Calu3 (cell line): ENCODE measurements at places on chromosomes 16 and 17.

DNA sequence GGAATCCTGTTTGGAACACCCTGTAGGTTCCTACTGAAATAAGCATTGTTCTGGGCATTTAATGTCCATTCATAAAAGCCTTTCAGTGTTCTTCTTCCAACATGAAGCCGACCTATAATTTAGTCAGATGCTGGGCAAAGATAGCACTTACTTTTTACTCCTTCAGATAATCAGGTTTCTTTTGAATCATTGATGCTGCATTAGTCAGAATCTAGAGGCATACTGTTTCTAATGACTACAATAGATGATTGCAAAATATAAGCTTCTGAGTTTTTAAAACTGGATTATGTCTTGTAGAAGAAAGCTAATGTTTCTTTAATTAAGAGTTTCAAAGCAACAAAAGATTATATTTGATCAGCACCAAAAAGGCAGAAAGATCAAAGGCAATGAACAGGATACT is 16.0 kb downstream of the MMD start:
- no peak for DNase-seq

- DNase-seq: no peak
These were observed 29.1 kb downstream of the BAHCC1 start for GRCh38 chr17:81424151-81425017.

- DNase-seq: no peak
These were observed 233.4 kb upstream of the NLRP1 start for GRCh38 chr17:5817475-5818395.

GRCh38 chr16:68332411-68333121 is 21.7 kb downstream of the PRMT7 start:
- DNase-seq: no peak

GRCh38 chr17:59620518-59621259 is 994 bp downstream of the CLTC start:
- DNase-seq: peak; percentile 23

- no peak for DNase-seq
These were observed 18.3 kb upstream of the RASD1 start for GRCh38 chr17:17514361-17514992.

GRCh38 chr16:79776243-79776847 is 175.8 kb upstream of the MAF start:
- DNase-seq: no peak

- DNase-seq: no peak
These were observed 18.4 kb downstream of the ZNF668 start for GRCh38 chr16:31055613-31056012.

GRCh38 chr16:10180771-10181163 is 1.5 kb downstream of the GRIN2A start:
- peak; percentile 52 for DNase-seq

DNA sequence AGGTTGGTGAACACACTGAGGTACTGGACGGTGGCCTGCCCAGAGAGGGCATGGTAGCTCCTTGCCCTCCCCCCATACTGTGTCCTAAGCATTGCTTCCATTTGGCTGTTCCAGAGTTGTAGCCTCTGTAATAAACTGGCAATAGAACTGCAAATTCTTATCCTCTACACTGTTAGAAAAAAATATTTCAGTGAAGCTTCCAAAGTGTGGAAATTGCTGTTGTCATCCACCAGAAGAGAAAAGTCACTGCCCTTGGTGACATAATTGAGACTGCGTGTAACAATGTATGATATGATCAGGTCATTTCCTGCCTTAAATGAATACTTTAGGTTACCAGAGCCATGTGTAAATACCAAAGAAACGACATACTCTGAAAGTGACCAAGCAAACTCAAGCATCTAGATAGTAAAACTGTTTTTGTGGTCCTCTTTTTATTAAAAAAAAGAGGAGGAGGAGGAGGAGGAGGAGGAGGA is 65.9 kb downstream of the CEP95 start:
- no peak for DNase-seq

DNA sequence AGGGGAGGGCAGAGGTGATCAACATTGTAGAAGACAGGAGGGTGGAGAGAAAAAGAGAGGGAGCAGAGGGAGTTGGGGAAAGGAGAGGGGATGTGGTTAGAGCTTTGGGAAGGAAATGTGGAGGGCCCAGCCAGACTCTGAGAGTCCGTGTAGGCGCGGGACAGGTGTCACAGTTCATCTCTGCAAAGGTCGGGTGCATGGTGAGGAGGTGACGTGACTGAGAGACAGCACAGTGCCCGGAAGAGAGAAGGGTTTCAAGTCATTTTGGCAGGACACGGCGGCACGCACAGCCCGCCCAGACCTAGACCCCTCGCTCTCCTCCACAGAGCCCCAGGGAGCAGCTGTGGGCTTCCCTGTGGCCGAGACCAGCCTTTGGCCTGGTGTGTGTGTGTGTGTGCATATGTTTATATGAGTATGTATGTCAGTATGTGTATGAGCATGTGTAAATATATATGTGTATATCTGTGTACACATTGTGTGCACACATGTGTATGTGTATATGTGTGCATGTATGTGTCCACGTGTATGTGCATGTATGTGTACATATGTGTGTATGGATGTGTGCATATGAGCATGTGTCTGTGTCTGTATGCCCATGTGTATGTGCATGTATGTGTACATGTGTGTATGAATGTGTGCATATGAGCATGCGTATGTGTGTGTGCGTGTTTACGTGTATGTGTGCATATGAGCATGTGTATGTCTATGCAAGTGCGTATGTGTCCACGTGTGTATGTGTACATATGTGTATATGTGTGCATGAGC is 104.6 kb downstream of the SEC14L1 start:
- DNase-seq: no peak

- peak; percentile 38 for DNase-seq
These were observed 53.3 kb upstream of the BCAR1 start for GRCh38 chr16:75304521-75305363.

- DNase-seq: no peak
These were observed 118.6 kb upstream of the TNRC6C start for GRCh38 chr17:77839698-77840512.

DNA sequence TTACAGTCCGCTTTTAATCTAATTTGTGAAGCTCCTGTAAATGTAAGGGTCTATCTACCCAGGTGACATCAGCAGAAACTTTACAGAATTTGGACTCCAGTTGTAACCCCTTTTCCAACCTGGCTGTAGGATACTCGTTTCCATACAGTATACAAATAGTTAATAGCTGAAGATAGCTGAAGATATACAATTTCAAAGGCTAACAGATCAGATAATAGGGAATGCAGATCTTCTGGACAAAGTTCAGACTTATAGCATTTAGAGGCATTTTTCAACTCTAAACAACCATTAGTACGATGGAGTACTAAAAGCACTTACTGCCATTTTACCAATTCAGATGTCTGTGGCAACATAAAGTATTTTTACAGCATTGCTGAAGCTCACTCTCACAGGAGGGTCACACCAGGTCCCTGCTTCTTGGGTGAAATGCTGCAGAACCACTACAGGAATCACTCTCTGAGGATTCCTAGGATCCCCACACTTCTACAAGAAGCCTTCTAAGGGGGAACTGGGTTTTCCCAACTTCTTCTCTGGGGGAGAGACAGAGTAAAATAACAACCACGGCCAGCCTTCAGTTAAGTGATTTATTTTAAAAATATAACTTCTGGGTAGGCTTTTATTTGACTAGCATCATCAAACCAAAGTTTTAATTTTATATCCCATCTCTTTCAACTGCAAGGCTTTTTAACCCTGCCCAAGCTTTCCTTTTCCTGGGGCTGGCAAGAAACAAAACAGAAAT is 2.9 kb downstream of the VEZF1 start:
- no peak for DNase-seq

DNA sequence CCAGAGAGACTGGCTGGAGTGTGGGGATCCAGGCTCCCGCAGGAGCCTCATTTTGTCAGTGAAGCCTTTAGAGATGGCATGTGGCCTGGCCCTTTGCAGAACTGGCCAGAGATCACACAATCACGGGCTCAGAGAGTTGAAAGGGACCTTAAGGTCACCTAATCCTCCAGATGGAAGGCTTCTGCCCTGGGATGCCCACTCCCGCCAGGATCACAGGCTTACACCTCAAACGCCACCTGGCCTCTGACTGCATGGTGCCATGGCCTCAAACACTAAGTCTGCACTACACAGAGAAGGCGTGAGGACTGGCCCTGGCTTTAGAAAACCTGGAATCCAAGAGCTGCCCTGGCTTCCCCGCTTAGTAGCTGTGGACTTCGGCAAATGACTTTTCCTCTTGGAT is 306.8 kb upstream of the CCL2 start:
- no peak for DNase-seq

GRCh38 chr17:50027172-50027880 is 28.6 kb upstream of the ITGA3 start:
- DNase-seq: peak; percentile 97

DNA sequence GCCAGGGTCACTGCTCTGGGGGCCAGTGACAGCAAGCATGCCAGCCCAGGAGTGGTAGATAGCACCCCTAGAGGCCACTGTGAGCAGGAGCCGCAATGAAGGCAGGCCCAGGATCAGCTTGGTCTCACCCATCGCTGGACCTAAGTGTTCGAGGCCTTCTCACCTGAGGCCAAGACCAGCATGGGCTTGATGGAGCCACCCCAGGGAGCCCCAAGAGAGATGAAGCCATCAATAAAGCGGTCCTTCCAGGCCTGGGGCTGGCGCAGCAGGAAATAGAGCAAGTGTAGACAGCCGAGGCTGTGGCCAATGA is 1.8 kb downstream of the LCAT start:
- DNase-seq: peak; percentile 59

DNA sequence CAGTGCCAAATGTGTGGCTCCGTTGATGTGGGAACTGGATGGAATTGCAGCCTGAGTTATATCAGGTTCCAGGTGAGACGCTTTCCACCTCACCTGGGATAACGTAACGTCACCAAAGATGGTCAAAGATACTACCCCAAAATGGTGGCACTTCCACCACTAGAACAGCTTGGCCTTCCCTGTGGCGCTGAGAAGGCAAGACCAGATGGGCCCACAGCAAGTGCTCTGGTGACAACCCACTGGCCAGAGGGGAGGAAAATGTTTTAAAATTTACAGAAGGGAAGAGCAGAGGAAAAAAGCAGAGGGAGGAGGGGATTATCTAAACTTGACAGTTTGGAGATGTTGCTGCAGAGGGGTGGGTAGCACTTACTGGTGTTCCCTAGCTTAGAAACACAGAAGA is 7.5 kb upstream of the ITGA2B start:
- DNase-seq: no peak

DNA sequence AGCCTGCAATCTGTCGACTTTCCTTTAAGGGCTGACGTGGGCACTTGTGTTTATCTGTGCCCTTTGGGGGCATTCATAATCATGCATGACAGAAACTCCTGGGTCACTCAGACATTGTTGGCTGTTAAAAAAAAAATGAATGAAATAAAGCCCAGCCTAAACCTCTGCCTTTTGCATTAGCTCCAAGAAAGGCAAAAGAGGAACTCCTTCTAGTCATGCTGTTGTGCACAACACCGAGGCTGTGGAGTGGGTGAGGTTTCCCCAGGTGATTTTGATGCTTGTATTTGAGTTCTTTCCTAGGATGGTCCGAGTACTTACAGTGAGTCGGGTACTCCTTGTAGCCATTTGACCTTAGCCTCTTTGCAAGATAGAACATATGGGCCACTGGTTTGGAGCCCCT is 49.6 kb upstream of the IRX6 start:
- no peak for DNase-seq

- peak; percentile 95 for DNase-seq
These were observed 24.0 kb downstream of the LLGL2 start for GRCh38 chr17:75549246-75550138.

GRCh38 chr16:1895949-1896675 is 22.1 kb downstream of the HS3ST6 start:
- DNase-seq: no peak

GRCh38 chr17:81056312-81056711 is 21.4 kb downstream of the BAIAP2 start:
- DNase-seq: no peak

DNA sequence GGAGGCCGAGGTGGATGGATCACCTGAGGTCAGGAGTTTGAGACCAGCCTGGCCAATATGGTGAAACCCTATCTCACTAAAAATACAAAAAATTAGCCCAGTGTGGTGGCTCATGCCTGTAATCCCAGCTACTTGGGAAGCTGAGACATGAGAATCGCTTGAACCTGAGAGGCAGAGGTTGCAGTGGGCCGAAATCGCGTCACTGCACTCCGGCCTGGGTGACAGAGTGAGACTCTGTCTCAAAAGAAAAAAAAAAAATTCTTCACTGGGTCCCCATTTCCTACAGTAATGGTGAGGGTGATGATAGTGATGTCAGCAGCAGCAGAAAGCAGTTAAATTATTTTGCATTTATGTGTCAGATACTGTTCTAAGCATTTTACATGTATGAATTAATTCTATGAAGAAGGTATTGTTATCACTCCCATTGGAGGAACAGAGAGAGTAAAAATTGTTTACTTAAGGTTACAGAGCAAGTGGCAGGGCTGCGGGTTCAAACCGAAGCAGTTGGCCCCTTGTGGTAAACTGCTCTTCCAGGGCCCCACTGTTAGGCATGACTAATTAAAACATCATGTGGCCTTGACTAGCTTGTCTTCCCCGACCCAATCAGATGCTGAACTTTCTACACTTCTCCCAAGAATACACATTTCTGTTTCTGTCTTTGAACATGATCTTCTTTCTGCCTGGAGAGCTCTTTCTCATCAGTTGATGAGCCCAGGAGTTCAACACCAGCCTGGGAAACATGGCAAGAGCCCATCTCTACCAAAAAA is 45.8 kb downstream of the STAT3 start:
- no peak for DNase-seq

DNA sequence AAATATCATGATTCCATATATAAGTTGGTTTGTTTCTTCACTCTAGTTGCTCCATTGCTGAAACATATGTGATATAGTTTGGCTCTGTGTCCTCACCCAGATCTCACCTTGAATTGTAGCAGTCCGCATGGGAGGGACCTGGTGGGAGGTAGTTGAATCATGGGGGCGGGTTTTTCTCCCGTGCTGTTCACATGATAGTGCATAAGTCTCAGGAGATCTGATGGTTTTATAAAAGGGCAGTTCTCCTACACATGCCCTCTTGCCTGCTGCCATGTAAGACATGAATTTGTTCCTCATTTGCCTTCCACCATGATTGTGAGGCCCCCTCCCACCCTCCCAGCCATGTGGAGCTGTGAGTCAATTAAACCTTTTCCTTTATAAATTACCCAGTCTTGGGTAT is 915.5 kb downstream of the KCNJ2 start:
- no peak for DNase-seq

DNA sequence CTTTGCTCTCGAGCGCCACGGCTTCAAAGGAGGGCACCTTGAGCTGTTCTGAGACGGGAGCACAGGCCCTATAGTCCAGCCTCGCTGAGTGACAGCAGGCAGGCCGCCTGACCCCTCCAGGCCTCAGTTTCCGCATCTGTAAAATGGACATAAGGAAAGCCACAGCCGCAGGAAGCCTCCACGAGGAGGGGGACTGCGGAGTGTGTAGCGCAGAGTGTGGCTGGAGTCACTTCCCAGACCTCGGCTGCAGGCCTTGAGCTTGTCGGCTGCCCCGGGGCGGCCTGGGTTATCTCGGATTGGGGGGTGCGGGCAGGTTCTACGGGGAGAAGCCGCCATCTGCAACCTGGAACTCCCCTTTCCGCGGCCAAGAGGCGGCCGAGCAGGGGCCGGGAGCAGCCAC is 40.8 kb downstream of the ZFPM1 start:
- no peak for DNase-seq

DNA sequence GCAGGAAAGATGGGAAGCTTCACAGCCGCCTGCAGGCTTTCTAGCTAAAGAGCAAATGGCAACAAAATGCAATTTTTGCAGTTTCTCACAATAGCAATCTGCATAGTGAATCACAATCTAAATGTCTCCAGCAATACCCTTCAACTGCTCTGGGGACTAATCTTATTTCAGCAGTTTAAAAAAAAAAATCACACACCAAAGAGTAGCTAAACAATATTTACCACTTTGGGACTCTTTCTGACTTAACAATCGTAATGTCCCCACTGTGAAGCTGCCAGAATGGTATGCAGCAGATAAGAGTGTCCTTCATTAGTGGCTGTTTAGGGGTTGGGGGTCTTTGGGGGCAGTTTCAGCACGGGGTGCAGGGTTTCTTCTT is 9.8 kb downstream of the CPPED1 start:
- no peak for DNase-seq
